ENCODE measurements at places on chromosomes 7 and 10.

GRCh38 chr7:78714356-78714755, 739.1 kb downstream of the MAGI2 start:
- no peak for DNase-seq
- H3K27me3 ChIP-seq, result no peaks in the 10 kb centered on the region
- H3K36me3 ChIP-seq, result no peaks in the 10 kb centered on the region
- H3K27ac ChIP-seq, result no peak overlapping the region
- no peaks in the 10 kb centered on the region for H3K4me1 ChIP-seq
- no peak overlapping the region for H3K4me3 ChIP-seq

- DNase-seq, result no peak
- H3K4me3 ChIP-seq, result no peak overlapping the region
- H3K36me3 ChIP-seq, result peaks cover 63% of the 10 kb centered on the region
- no peak overlapping the region for H3K27ac ChIP-seq
Measured at GRCh38 chr7:103094102-103094501, 19.2 kb downstream of the ARMC10 start.

DNA sequence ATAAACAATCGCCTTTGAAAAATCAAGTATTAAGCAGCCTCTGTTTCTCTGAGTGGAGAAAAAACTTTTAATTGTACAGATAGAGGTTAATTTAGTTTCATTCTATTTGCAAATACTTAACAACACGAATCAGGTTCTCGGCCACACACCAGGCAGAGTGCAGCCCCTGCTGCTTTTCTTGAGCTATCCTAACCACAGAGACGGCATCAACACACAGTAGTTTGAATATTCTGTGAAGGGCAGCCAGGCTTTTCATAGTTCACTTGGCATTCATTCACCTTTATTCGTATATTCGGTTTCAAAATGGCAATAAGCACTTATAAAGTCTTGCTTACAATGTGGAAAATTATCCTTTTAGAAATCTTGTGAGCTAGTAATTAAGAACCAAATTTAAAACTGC, 5.7 kb downstream of the ADARB2 start:
- no peak overlapping the region for H3K4me3 ChIP-seq
- H3K4me1 ChIP-seq, result peaks cover 11% of the 10 kb centered on the region
- H3K36me3 ChIP-seq, result no peaks in the 10 kb centered on the region
- H3K27ac ChIP-seq, result no peak overlapping the region
- DNase-seq, result no peak

DNA sequence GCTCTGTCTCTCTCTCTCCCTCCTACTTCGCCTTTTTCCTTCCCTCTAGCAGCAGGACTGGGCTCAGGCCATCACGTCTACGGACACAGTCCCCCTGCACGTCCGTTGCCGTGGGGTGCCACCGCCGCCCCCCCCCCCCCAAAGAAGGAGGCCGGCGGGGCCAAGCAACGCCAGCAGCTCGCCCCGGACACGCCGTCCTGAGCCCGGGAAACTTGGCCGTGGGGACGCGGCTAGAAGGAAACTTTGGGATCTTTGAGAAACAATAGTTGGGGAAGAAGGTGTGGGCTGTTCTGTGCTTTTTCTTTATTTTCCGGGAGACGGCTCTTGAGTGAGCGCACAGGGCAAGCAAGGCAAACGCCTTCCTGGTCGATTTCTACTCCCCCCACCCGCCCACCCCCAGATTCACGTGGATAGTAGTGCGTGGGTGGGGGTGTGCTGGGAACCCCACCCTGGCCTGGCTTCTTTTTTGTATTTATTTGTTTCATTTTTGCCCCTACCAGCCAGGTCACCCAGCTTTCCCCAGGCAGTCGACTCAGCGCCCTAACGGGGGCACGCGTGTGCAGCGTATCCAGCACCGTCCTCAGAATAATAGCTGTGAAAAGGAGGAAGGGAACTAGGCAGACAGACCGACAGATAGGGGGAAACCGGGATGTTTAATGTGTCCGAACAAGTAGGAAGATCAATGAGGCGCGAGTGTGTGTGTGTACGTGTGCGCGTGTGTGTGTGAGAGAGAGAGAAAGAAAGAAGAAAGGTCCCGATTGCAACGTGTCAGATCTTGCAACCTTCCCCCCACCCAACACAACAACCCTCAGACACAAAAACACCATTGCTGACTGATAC, 1.4 kb downstream of the MXI1 start:
- peak overlapping the region; percentile 65 for H3K4me3 ChIP-seq
- no peaks in the 10 kb centered on the region for H3K27me3 ChIP-seq
- no peaks in the 10 kb centered on the region for H3K36me3 ChIP-seq
- H3K27ac ChIP-seq, result peak overlapping the region; percentile 93
- peaks cover 38% of the 10 kb centered on the region for H3K4me1 ChIP-seq

DNA sequence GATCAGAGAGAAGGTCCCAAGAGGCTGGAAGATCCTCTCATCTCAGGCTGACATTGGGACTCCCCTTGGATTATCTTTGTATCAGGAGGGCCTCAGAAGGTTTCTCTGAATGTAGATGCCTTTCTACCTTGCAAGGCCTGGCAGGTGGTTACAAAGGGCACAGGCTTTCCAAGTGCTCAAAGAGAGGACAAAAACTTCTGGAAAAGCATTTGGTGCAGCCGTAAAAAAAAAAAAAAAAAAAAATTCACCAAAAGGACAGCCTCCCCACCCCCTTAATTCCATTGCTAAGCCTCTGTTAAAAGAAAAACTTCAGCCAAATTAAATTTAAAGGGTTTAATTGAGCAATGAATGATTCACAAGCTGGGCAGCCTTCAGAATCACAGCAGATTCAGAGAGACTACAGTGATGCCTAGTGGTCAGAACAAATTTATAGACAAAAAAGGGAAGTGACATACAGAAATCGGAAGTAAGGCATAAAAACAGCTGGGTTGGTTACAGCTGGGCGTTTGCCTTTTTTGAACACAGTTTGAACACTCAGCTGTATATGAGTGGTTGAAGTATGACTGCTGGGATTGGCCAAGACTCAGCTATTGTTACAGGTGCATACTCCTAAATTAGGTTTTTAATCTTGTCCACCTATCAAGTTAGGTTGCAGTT, 42.5 kb upstream of the LRGUK start:
- no peaks in the 10 kb centered on the region for H3K27me3 ChIP-seq
- DNase-seq, result no peak
- H3K27ac ChIP-seq, result no peak overlapping the region
- no peaks in the 10 kb centered on the region for H3K36me3 ChIP-seq

DNA sequence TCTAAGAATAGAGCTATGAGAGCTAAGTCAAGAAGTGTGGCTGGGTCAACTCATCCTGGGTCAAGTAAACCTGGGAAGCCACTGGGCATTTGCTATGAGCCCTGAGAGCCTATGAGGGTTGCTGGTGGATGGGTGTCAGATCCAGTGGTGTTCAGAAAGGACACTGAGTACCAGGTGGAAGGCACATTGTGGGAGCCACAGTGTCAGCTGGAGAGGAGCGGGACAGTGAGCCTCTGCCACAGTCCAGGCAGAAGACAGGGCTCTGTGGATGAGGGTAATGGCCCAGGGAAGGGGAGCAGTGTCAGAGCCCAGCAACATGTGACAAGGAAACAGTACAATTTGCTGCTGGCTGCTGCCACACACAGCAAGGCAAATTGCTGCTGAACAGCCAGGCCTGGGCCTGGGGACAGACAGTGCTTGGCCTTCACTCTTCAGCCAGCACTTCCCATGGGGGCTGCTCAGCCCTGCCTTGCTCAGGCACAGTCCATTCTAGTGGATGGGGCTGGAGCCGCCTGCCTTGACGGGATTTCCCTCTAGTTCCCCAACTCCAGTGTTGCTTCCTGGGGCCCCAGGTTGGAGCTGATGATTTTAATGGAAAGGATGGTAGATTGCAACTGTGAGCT, 90.9 kb upstream of the CHST15 start:
- H3K27ac ChIP-seq, result no peak overlapping the region
- no peaks in the 10 kb centered on the region for H3K4me1 ChIP-seq
- no peaks in the 10 kb centered on the region for H3K36me3 ChIP-seq
- DNase-seq, result no peak

GRCh38 chr7:2482725-2483451, 6.7 kb upstream of the GRIFIN start:
- DNase-seq, result peak; percentile 15
- no peaks in the 10 kb centered on the region for H3K27me3 ChIP-seq
- no peaks in the 10 kb centered on the region for H3K36me3 ChIP-seq
- H3K4me3 ChIP-seq, result no peak overlapping the region
- no peak overlapping the region for H3K27ac ChIP-seq

- no peaks in the 10 kb centered on the region for H3K36me3 ChIP-seq
- H3K4me1 ChIP-seq, result peaks cover 4% of the 10 kb centered on the region
- no peak overlapping the region for H3K4me3 ChIP-seq
- H3K27ac ChIP-seq, result no peak overlapping the region
Measured at GRCh38 chr10:132434405-132435005, 37.5 kb downstream of the PWWP2B start.

DNA sequence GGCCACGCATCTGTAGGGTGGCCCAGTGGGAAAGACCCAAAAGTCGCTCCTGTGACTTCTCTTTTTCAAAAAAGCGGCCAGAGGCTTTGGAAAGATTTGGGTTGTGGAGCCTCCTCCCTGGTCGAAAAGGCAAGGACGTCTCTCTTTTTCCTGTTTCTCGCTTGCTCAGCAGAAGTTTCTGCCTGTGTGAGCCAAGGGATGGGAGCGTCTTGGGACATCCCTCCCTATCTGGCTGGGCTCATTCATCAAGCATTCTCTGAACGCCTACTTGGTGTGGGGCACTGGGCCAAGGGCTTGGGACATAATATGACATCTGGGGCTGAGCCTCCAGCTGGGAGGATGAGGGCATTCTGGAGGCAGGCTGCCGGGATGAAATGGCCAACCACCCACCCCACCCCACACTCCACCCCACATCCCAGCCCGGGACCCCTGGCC, 120.9 kb downstream of the C10orf105 start:
- no peak overlapping the region for H3K4me3 ChIP-seq
- H3K27me3 ChIP-seq, result no peaks in the 10 kb centered on the region
- DNase-seq, result peak; percentile 42
- peak overlapping the region; percentile 78 for H3K27ac ChIP-seq
- peaks cover 20% of the 10 kb centered on the region for H3K4me1 ChIP-seq

DNA sequence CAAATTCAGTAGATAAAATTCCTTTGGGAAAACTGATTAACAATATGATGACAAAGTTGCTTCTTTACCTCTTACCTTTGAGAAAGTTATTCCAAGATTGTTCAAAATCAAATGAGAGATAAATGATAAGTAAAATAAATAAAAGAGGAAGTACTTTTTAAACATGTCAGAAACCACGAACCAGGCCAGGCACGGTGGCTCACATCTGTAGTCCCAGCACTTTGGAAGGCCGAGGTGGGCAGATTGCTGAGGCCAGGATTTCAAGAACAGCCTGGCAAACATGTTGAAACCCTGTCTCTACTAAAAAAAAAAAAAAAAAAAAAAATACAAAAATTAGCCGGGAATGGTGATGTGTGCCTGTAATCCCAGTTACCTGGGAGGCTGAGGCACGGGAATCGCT, 296.6 kb downstream of the HGF start:
- peaks cover 10% of the 10 kb centered on the region for H3K4me1 ChIP-seq
- no peaks in the 10 kb centered on the region for H3K27me3 ChIP-seq
- no peak for DNase-seq
- no peak overlapping the region for H3K27ac ChIP-seq
- H3K36me3 ChIP-seq, result no peaks in the 10 kb centered on the region
- H3K4me3 ChIP-seq, result no peak overlapping the region

- H3K27me3 ChIP-seq, result no peaks in the 10 kb centered on the region
- peaks cover 44% of the 10 kb centered on the region for H3K4me1 ChIP-seq
- peak overlapping the region; percentile 34 for H3K27ac ChIP-seq
- no peak for DNase-seq
- H3K4me3 ChIP-seq, result no peak overlapping the region
Measured at GRCh38 chr7:116554911-116555310, 30.1 kb downstream of the CAV1 start.

- peak overlapping the region; percentile 29 for H3K27ac ChIP-seq
- no peak overlapping the region for H3K4me3 ChIP-seq
- H3K36me3 ChIP-seq, result no peaks in the 10 kb centered on the region
- DNase-seq, result no peak
- H3K27me3 ChIP-seq, result no peaks in the 10 kb centered on the region
Measured at GRCh38 chr10:28294169-28294532, 8.7 kb downstream of the MPP7 start.

- no peaks in the 10 kb centered on the region for H3K4me1 ChIP-seq
- no peak overlapping the region for H3K4me3 ChIP-seq
- no peak overlapping the region for H3K27ac ChIP-seq
- no peak for DNase-seq
Measured at GRCh38 chr10:58662314-58662713, 149.6 kb downstream of the BICC1 start.

- DNase-seq, result no peak
- peaks cover 35% of the 10 kb centered on the region for H3K27me3 ChIP-seq
- H3K4me3 ChIP-seq, result no peak overlapping the region
- no peaks in the 10 kb centered on the region for H3K4me1 ChIP-seq
- H3K27ac ChIP-seq, result no peak overlapping the region
- H3K36me3 ChIP-seq, result no peaks in the 10 kb centered on the region
Measured at GRCh38 chr10:129459762-129460539, 7.1 kb upstream of the MGMT start.

- no peaks in the 10 kb centered on the region for H3K36me3 ChIP-seq
- H3K27me3 ChIP-seq, result no peaks in the 10 kb centered on the region
- H3K4me1 ChIP-seq, result no peaks in the 10 kb centered on the region
- DNase-seq, result no peak
- H3K27ac ChIP-seq, result no peak overlapping the region
Measured at GRCh38 chr7:120184866-120185265, 88.1 kb upstream of the KCND2 start.

GRCh38 chr7:121394709-121395140, 1.4 kb downstream of the FAM3C start:
- no peaks in the 10 kb centered on the region for H3K27me3 ChIP-seq
- peak overlapping the region; percentile 91 for H3K4me3 ChIP-seq
- H3K36me3 ChIP-seq, result no peaks in the 10 kb centered on the region
- peak; percentile 46 for DNase-seq
- H3K27ac ChIP-seq, result no peak overlapping the region

DNA sequence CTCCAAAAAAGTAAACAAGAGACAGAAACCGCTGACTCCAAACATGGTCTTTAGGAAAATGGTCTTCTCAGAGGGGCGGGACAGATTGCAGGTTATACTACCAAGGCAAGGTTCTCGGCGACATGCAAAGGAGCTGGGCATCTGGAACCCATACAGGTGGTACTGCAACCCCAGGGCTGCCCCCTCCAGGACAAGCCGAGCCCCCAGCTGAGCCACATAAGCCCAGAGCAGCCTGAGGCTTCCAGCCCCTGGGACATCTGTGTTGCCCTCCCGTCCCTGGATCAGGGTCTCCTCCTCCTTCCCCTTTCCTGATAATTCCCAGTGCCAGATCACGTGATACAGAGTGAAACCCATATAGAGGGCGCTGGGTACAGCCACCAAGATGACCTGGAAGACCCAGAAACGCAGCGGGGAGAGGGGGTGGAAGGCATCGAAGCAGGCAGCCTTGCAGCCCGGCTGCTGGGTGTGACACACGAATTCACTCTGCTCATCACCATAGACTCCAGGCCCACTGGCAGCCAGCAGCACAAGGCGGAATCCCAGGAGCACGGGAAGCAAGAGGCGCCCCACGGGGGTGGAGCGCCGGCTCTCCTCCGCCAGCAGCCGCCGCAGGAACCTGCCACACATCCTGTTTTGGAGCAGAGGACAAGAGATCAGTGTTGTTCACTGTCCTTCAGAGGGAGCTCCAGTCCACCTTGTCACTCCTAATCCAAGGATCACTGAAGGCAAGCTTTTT, at the start of gene GJC3:
Gene GJC3, minus strand, starts transcription at position 627 of the 736 bp plus-strand sequence. Its CDS starts 0 bp downstream, at position 627.
- no peak within 1 kb of the TSS for H3K27ac ChIP-seq
- H3K27me3 ChIP-seq, result peaks cover 35% of the 10 kb centered on the region
- peak within 1 kb of the TSS; percentile 27 for H3K4me3 ChIP-seq
- no peaks in the 10 kb centered on the region for H3K4me1 ChIP-seq
- no peaks in the 10 kb centered on the region for H3K36me3 ChIP-seq

Measured in stomach (tissue), 19 donors.